GM19239 (cell line): ENCODE measurements at places on chromosomes 2 and 18.

- DNase-seq = no peak
Observed at GRCh38 chr2:144493027-144493809, 26.7 kb downstream of the ZEB2 start.

GRCh38 chr18:54204883-54205282 is 19.6 kb downstream of the MBD2 start:
- DNase-seq = no peak

DNA sequence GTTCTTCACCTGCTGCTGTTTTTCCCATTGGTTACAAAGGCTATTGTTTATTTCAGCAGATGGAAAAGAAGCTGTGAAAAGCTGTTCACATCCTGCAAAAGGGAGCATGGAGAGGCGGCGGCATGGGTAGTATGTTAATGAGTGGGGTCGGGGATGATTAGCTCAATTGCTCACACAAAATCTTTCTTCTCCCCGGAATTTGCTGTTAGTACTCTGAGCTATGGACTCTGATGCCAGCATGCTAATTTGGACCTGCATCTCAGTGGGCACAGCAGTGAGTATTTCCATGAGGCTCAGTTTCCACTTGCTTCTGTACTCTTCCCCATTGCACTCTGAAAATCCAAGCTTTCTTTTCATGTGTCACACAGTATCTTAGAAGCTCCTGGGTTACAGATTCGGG is 61.6 kb downstream of the DNER start:
- DNase-seq = no peak

GRCh38 chr2:238690511-238690910 is 157.4 kb upstream of the TWIST2 start:
- no peak for DNase-seq

DNA sequence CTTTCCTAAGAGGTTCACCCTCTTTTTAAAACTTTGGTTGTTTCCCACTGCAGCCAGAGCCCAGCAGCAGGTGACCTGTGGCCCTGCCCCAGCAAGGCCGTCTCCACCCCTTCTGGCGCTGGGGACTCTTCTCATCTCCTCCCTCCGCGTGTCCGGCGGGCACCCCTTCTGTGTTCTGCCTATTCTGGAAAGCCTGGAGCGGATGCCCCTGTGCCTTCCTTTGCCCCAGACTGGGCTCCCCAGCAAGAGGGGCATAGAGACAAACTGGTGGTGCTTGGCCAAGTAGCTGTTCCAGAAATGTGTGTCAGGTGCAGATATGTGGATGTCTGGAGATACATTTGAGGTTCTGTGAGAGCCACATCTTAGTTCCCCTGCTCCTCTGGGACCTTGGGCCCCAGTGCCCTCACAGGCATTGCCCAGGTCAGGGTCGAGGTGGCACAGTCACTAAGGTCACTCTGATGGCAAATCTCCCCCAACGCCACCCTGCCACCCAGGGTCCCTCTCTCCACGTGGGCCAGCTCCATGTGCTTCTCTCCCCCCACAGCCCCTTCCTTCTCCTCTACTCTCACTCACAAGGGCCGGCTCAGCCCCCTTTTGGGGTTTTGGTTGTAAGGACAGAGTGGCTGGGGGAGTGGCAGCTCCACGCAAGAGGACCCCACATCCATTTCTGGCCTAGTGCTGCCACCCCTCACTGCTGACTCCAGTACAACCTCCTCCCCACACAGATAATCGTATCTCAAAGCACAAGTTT is 35.5 kb upstream of the TAF1B start:
- DNase-seq = no peak

DNA sequence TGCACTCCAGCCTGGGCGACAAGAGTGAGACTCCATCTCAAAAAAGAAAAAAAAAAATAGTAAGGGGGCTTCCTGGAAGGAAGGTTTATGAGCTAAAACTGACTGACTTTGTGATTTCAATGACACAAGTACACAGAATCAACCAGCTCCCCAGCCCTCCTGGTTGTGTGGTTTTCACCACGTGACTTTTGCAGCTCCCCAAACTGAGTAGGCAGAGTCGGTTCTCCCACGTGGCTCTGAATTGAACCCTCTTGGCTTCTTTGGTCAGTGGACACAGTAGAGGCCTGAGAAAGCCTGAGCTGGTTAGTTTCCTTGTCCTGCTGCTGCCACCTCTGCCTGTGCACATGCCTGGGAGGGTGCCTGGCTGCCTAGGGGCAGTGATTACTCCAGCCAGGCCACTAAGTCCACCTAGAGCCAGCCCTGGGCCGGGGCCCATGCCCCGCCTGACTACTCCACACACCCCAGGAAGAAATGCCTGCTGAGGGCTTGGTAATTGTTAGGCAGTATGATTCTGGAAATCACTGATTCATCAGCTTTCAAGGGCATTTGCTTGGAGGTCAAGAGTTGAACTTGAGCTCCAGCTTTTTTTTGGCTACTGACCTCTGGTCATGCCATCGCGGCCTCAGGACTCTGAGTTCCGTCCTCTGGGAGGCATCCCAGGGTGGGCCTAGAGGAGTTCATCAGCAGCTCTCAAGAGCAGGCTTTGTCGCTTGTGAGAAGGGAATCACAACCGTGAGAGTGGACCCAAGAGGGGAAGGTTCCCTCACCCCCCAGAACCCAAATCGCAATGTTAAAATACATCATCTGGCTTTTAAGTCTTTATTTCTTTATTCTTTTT is 431.9 kb upstream of the HS6ST1 start:
- DNase-seq = no peak
